CD4-positive, alpha-beta T cell treated with Interleukin-10 for 1 hour (primary cell): ENCODE measurements at places on chromosomes 2 and 18.

GRCh38 chr2:23568626-23569190, 183.7 kb downstream of the KLHL29 start:
- no peak for DNase-seq

GRCh38 chr18:22703883-22704585, 229.1 kb upstream of the RBBP8 start:
- DNase-seq, result peak; percentile 35

- peak; percentile 64 for DNase-seq
Measured at GRCh38 chr2:127591221-127591923, 54.6 kb upstream of the GPR17 start.

DNA sequence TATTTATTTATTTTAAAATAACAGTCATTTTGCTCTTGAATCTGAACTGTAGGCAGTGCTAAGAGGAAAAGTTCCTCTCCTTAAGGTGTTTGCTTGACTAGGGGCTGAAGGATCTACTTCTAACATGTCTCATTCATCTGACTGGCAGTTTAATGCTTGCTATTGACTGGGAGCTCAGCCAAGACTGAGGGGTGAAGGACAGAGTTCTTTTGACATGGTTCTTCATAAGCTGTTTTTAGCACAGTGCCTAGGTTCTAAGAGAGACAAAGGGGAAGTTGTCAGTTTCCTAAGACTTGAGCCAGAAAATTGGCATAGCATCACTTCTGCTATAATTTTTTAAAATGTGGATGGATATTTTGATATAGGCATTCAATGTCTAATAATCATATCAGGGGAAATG, 73.0 kb downstream of the COMMD1 start:
- no peak for DNase-seq

GRCh38 chr2:170420961-170421687, 243.2 kb downstream of the MYO3B start:
- no peak for DNase-seq

DNA sequence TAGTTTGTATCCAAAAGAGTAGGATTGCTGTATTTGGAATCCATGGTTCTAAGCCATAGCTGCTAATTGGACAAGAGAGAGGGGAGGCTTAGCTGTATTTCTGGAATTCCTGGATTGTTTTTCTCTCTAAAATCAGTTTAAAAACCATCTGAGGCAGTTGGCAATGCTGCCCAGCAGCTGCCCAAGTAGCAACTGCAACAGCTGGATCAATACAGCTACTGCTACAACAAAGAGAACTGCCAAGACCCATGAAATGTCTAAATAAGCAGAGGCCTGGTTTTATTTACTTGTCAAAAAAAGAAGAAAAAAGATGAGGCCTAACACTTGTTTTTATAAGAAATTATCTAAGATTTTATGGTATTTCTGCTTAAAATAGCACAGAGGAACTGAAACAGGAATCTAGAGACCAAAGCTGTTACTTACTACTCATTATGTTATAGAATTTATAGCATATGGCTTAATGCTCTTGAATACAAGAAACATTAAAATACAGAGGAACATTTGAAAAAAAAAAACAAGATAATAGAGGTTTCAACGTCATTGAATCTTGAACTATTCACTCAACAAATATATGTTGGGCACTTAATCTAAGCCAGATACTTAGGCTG, 39.1 kb downstream of the TMEFF2 start:
- DNase-seq, result no peak

GRCh38 chr18:51077217-51077616, 47.2 kb downstream of the SMAD4 start:
- no peak for DNase-seq

- no peak for DNase-seq
Measured at GRCh38 chr18:63314062-63314790, 5.3 kb downstream of the BCL2 start.

GRCh38 chr2:241755777-241756176, 20.8 kb upstream of the GAL3ST2 start:
- DNase-seq, result no peak

GRCh38 chr2:26299471-26300101, 46.4 kb upstream of the SELENOI start:
- peak; percentile 40 for DNase-seq

DNA sequence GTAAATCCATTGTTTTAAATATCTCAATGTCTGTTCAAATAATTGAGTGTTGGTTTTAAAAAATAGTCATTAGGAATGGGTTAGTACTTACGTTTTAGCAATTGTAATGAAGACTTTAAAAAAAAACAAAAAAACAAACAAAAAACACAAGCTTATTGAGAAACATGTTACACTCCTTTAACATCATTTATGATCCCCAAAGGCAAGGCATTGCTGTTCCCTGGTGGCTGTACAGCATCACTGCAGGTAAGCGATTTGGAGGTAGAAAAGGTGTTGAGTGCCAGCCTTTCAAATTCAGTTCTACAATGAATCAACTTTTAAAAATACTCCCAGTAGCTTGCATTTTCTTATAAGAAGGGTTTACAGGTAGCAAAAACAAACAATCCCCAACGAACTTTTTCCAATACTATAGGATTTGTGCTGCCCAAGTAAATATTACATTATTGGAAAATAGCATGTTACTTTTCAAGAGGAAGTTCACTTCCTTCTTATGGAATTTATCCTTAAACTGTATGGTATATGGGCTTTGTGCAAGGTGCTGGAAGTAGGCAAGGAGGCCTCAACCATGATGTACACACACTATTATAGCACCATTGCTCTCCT, 27.5 kb downstream of the CNRIP1 start:
- DNase-seq, result peak; percentile 39

DNA sequence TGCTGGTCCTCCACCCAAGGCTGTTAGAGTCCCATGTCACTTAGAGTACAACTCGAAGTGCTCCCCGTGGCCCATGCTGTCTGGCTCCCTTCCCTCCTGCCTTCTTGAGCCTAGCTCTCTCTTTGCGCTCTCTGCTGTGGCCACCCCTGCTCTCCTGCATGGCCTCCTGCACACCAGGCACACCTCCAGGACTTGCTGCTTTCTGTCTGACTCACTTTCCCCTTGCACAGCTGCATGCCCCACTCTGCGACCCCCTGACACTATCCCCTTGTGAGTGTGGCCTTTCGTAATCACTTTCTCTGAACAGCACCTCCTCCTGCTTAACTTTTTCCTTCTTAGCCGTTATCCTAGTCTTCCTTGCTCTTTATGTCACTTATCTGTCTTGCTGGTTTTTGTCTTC, 343.6 kb downstream of the TGIF1 start:
- DNase-seq, result no peak

GRCh38 chr18:79117385-79117784, 48.2 kb downstream of the ATP9B start:
- no peak for DNase-seq

- no peak for DNase-seq
Measured at GRCh38 chr2:128876986-128877983, 558.6 kb upstream of the HS6ST1 start.

- no peak for DNase-seq
Measured at GRCh38 chr2:200179151-200179550, 127.3 kb upstream of the SPATS2L start.

DNA sequence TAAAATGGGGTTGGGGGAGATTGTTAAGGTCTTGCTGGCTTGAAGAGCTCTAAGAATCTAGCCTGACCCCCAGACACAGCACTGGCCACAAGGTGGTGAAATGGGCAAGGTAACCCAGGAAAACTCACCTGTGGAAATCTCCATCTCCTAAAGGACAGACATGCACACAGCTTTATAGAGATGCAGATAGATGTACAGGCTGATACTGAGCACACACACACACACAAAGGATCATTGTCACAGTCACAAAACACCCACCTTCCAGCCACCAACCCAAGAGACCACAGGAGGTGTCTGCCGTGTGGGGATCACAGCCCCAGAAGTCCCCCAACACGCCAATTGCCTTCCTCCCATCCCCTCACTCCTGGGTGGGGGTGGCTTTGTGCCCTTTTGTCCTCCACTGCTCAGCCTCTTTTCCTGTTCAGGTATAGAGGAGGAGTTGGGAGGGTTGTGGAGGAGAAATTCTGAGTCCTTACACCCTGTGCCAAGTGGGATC, 3.2 kb upstream of the CYP26B1 start:
- no peak for DNase-seq

GRCh38 chr2:225056330-225057073, 14.2 kb upstream of the DOCK10 start:
- no peak for DNase-seq

GRCh38 chr2:168901003-168901402, at the start of gene G6PC2:
G6PC2 (plus strand) TSS chr2:168901291; CDS start chr2:168901332, 41 bp downstream.
- no peak for DNase-seq

DNA sequence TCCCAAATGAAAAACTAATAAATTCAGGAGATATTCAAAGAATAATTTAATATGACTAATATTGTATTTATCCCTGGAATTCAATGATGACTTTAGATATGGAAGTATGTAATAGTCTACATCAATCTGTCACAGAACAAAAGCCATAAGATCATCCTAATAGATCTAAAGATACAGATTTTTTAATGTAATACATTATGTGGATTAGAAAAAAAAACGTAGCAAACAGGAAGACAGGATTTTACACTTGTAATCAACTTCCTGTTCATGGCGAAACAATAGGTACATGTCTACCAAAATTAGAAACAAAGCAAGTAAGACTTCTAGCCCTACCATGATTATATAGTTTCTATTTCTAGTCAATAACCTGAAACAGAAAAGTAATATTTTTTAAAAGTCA, 192.2 kb downstream of the TTC32 start:
- no peak for DNase-seq

- no peak for DNase-seq
Measured at GRCh38 chr18:75656035-75656434, 228.5 kb upstream of the SMIM21 start.

- no peak for DNase-seq
Measured at GRCh38 chr2:162581959-162582798, 238.2 kb downstream of the GCA start.

DNA sequence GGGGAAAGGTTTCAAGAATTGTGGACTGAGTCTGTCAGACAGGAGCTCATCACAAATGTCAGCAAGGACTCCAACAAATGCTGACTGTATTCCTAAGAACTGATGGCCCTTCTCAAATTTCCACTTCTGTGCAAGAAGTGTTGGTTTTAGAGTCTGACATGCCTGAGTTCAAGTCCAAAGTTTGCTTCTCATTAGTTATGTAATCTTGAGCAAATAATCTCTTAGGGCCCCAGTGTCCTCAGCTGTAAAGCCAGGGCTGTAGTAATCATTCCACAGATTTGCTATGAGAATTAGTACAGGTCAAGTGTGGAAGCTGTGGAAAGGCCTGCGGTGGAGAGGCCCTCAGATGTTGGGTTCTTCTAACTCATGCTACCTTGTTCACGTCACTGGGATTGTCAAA, 23.9 kb downstream of the MEP1B start:
- DNase-seq, result no peak

DNA sequence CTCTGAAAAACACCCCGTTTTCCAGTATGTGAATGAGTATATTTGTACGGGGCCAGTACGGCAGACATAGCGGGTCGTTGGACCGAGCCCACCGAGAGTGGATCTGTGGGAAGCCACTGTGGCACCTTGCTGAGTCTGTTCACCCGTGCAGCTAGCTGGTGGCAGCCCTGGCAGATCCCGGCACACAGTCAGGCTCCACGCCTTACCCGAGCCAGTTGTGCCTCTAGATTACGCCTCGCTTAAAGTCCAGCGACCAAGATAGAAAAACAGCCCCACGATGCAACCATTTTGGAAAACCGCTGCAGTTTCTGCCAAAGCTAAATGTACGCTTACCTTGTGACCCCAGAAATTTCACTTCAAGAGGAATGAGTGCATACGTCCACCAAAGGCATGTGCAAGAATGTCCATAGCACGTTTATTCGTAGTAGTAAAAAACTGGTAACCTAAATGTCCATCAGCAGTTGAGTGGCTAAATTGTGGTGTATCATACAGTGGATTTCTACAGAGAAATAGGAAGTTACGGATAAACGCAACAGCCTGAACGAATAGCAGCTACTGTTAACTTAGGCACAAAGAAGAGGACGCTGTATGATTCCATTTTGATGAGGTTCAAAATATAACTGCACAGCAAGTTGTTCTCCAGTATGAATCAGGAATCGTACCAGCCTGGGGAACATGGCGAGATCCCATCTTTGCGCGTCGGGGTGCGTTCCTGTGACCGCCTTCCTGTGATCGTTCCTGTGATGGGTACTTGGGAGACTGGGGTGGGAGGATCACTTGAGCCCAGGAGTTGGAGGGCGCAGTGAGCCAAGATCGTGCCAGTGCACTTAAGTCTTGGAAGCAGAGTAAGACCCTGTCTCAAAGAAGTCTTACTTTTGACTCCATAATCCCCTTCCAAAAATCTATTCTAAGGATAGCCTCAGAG, 688 bp upstream of the WDR33 start:
- DNase-seq, result no peak

DNA sequence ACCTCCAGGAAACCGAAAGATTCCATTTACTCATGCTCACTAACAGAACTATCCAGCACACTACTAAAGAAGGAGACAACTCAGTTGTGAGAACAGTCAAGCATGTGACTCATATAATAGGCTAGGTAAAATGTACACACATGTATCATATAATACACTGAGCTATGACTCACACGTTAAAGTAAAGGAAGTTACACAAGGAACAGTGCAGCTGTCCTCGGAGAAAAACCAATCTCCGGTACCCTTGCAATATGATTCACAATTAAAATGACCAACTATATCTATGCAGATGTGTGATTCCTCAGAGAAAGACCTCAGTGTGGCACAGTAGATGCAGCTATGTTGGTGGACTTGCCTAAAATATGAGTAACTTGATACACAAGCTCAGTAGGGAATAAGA, 76.5 kb downstream of the STRN start:
- no peak for DNase-seq
